ENCODE measurements at places on chromosomes 6 and 20.
A peak's percentile ranks its signal among the peaks of the same experiment; 100 is the strongest.

GRCh38 chr20:63618291-63618980 is 8.5 kb downstream of the GMEB2 start:
- DNase-seq = no peak

DNA sequence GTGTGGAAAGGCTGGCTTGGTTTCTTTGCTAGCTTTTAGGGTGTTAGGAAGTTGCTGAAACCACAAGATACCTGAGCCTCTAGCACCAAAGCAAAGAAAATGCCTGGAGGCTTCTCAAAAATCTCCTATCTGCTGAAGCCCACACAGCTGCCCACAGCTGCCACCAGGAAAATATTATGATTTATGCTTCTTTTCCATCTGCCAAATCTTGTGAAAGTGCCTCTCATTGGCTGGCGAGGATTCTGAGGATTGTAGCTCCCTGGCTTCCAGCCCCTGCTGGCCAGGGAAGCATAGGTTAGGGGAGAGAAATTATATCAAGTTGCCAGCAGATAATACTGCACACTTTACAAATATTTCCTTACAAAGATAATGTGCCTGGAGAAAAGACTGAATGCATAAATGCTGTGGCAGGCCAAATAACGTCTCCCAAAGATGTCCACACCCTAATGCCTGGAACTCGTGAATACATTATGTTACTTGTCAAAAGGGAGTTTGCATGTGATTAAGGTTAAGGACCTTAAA is 98.4 kb downstream of the MRPL14 start:
- DNase-seq = no peak

DNA sequence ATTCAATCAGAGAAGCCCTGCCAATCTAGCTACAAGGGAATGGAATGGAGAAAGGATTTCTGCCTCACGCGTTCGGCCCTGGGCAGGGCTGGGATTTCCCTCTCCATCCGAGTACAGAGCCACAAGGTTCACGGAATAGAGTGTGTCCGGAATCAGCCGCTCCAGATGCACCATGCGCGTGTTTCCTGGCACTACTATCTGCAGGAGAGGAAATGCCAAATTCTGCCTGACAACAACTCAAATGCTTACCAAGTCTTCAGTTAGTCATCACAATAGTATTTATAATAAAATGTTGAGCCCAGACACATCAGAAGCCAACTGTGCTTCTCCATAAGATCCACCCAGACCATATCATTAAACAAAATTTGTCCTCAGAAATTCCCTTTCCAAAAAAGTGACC is 75.1 kb downstream of the COL12A1 start:
- DNase-seq = no peak

- peak; percentile 49 for DNase-seq
These were observed 30.8 kb downstream of the SF3B5 start for GRCh38 chr6:144064402-144065212.

GRCh38 chr6:68758559-68758958 is 123.5 kb downstream of the ADGRB3 start:
- DNase-seq = no peak

DNA sequence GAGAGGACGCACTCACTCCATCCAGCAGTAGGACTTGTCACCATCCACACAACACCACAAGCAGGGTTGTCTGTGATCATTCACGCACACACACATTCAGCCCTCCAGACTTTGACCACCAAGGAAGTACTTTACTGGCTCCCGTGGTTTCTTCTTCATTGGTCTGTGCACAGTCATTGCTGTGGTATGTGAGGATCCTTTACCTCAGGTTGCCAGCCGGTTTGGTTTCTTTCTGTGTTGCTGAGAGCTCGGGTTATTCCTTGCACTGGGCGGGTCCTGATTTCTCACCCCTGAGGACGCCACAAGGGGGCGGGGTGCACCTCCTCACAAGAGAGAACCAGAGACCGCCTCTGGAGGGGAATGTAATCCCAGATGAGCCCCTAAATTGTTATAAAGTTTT is 11.2 kb downstream of the SLC35A1 start:
- DNase-seq = peak; percentile 57

- no peak for DNase-seq
These were observed 464.6 kb downstream of the CDKAL1 start for GRCh38 chr6:20998748-20999448.

- DNase-seq = no peak
These were observed 140.2 kb upstream of the AHI1 start for GRCh38 chr6:135637701-135638100.

- DNase-seq = no peak
These were observed 46.9 kb upstream of the BACH2 start for GRCh38 chr6:90343576-90343975.

Measured in OCI-LY7 (cell line).